AG08395 (cell line): ENCODE measurements at places on chromosomes 7 and 10.

- no peak for DNase-seq
Observed at GRCh38 chr7:28418311-28418710, 6.0 kb downstream of the CREB5 start.

GRCh38 chr7:16431646-16432424, 10.5 kb upstream of the CRPPA start:
- peak; percentile 43 for DNase-seq

GRCh38 chr7:141377906-141378305, 173.3 kb upstream of the AGK start:
- no peak for DNase-seq

- DNase-seq: peak; percentile 12
Observed at GRCh38 chr7:135414850-135415439, 95.0 kb downstream of the CNOT4 start.

DNA sequence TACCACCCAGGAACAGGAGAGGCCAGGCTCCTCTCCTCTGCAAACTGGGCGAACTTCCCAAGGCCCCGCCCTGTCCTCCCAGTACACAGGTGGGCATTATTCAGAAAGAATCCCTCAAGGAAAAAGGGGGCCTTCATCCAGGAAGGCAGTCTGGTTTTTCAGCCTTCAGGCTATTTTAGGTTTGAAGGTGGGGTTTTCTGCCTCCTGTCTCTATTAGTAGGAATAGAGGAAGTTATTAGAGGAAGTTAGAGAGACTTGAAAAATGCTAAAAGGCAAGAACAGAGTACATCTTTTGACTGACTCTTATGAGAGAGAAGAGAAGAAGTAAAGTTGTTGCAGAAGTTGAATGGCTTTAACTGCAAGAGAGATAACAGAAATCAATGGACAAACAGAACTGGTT, 250.9 kb upstream of the SORCS1 start:
- DNase-seq: no peak

DNA sequence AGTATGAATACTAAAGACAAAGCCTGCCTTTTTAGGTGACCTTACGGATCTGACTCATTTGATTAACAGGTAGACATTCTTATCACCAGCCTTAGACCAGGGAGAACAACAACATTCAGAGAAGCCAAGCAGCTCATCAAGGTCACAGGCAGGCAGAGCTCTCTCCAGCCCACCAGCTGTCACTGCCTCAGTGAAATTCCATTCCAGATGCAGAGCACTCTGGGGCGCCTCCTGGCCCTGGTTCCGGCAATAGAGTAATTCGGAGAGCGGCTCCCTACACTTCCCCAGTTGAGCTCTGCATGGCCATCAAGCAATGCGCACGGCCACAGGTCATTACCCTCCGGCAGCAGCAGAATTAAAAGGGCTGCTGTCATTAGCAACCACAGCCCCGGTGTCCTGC, 164.7 kb downstream of the TCERG1L start:
- DNase-seq: no peak

DNA sequence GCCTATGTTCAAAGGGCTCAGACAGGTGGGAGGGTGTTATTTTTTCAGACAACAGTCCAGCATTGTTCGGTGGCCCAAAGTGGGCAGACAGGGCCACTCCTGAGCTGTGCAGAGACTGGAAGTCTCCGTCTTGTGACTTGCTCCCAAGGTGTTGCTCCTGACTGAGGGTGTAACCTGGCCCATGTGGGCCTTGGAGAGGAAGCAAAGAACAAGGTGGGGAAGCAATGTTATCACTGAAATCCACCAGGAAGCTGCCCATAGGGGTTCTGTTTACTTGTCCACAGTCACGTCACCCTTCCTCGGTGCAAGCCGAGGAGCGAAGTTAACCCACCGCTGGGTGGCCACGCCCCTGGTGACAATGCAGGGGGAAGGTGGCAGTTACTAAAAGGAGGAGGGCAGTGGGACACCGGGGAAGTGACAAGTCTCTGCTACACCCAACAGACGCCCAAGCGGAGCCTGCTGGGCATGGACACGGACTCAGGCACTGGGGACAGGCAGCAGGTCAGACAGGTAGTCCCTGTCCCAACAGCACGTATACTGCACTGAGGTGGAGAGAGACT, 311.6 kb upstream of the MKI67 start:
- DNase-seq: no peak

GRCh38 chr10:106442223-106442622, 722.3 kb downstream of the SORCS1 start:
- DNase-seq: no peak

GRCh38 chr7:56483861-56484550, 367.8 kb upstream of the NUPR2 start:
- no peak for DNase-seq
